DMS79 treated with DMSO at 0.1 percent for 48 hours (cell line): ENCODE measurements at places on chromosomes 4 and X.

DNA sequence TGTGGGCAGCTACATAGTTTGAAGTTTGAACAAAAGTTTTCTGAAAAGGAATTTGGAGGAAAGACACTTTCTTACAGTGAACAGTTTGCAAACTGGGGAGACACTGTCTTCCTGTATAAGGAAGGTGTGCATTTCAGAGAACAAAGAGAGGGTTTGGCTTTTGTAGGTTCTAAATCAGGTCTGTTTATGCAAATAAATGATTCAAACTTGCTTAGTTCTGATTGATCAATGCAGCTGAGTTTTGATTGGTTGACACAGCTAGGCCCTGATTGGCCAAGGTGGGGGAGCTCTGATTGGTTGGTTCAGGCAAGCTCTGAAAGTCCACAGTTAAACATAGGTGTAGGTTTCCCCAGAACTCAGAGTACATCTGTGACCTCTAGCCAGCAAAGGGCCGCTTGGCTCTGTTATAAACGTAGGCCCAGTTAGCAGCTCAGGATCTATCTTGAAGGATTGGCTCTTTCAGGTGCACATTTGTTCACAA lies 63.0 kb upstream of the ENPP6 start:
- no peak for DNase-seq

GRCh38 chr4:41644288-41644914 lies 104.1 kb downstream of the PHOX2B start:
- DNase-seq, result no peak

DNA sequence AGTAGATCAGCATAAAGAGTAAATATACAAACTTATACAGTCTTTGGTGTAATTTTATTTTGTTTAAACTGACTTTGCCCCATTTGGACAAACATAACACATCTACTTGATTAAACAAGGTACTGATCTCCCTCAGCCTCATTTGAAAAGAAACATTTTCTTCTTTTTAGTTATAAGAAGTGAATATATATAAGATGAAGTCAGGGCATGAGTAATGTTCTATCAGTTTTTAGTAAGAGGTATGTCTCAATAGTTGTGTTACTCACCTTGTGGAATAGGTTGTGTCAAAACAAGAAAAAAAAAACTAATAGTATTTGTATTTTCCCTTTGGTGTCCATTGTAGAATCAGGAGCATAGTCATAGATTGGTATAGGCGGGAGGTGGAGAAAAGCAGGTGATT lies 327.4 kb downstream of the RPA4 start:
- no peak for DNase-seq

- DNase-seq, result no peak
These were observed 42.4 kb downstream of the HTR2C start for GRCh38 chrX:114626323-114626722.

DNA sequence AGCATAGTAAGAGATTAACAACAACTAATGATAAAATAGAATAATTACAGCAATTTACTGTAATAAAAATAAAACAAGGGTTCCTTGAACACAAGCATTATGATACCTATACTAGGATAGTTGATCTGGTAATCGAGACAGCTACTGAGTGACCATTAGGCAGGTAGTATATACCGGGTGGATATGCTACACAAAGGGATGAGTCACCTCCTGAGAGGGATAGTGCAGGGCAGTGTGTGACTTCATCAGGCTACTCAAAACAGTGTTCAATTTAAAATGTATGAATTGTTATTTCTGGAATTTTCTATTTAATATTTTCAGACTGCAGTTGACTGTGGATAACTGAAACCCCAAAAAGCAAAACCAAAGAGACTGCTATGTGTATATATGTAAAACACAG lies 9.7 kb upstream of the ANTXR2 start:
- no peak for DNase-seq

GRCh38 chrX:130413415-130413814 lies 11.6 kb downstream of the RBMX2 start:
- no peak for DNase-seq

- no peak for DNase-seq
These were observed 78.9 kb upstream of the FAM9C start for GRCh38 chrX:13123247-13123856.

DNA sequence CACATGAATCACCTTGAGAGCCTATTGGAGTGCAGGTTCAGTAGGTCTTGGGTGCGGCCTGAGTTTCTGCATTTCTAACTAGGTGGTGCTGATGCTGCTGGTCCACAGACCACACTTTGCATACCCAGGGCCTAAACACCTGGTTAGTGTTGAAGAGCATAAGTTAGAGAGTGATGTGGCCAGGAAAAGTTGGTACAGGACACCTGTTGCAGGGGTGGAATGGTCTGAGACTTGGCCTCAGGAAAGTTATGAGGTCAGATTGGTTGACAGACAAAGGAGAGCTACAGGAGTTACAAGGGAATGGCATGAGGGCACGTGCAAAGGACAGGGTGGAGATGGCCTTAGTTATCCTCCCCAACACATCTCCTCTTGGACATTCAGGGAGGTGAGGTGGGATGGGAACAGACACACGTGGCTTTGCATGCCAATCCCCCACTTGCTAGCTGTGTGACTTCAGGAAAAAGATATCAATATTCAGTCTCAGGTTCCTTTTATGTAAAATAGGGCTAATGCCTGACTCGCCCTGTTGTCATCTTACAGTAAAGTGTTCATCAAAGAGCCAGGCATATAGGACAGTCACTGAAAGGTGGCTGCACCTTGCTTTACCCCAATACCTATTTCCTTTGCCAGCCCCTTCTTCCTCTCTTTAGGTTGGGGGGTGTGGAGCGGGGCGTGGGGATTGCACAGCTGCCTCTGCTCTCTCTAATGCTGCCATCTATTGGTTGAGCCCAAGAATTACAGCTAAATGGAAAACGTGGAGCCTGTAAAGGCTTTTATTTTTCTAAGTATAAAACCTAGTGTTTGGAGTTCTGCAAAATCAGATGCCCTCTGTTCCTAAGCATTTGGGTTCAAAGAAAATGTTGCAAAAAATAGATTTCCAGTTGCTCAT lies 47.5 kb downstream of the ATG4A start:
- DNase-seq, result no peak

DNA sequence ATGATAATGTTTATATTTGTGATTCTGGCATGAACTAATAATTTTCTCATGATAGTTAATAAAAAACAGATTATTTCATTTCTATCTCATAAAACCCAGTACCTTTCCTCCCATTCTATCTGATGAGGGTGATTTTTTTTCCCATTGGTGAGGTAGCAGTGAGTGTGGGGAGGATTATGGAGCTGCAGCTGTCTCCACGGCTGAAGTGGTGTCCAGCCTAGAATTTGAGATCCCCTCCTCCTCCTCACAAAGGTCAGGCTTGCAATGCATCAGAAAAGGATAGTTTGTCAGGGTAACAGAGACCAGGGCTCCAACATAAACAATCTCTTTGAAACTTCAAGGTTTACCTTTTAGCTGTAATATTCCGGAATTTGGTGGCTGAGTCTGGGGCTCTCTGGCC lies 60.9 kb downstream of the C4orf51 start:
- no peak for DNase-seq

DNA sequence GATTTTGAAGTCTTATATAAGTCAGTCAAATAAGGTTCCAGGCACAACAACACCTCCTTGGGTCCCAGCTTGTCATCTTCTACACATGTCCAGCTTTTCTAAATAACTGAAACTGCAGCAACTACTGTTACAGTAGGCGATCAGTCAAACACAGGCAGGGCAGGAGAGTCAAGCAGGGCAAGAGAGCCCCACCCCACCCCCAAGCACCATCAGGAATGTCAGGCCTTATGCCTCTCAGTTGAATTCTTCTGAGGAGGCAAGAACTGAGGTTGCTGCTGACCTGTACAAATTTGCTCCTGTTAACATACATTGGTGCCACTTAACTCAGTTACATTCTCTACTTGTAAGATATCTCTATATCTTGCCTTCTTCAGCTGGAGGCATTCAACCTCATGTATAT lies 608.8 kb upstream of the PCDH10 start:
- DNase-seq, result no peak

GRCh38 chr4:37882665-37883296 lies 8.1 kb upstream of the TBC1D1 start:
- no peak for DNase-seq

- no peak for DNase-seq
These were observed 1132.3 kb upstream of the PCDH10 start for GRCh38 chr4:132016703-132017350.

DNA sequence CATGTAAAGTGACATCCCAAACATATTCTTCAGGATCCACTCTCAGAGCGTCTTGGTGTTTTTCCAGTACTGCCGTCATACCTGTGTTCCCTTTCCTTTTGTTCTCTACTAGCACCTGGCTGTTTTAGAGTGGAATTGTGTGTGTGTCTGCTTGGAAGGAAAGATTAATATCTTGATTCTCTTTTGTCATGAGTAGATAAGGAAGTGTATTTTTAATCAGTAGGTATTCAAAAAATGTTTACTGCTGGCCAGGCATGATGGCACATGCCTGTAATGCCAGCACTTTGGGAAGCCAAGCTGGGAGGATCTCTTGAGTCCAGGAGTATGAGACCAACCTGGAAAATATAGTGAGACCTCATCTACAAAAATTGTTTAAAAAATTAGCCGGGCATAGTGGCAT lies 198.8 kb downstream of the CBR4 start:
- DNase-seq, result no peak

GRCh38 chr4:112288455-112288854 lies 2.8 kb upstream of the TIFA start:
- no peak for DNase-seq

DNA sequence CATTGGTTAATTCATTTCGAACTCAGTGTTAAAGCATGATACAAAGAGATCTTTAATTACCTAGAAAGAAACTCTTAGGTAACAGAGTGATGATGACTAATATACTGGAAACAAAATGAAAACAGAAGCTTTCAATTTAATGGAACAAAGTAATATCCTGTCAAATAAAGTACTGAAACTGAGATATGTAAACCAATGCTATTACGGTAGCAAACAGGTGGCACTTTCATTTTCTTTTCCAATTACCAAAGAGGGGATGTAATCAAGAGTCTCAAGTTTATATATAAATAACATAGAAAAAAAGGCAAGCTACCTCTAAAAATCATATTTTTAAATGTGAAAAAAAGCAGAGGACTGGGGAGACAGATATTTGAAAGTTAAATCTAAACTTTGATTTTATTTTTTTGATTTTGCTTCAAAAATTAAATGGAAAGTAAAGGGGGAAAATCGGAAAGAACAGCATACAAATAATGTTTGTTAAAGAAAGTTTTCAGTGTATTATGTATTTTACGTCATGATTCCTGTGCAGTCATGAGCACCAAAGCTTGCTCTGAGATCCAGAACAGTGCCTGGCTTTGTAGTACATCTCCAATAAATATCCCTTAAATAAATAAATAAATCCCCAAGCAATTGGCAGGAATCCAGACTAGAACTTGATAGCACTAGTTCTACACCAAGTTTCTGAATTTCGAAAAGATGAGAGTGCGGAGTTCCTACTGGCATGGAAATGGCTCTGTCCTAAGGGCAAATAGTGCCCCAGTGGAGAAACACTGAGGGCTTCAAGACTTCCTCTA lies 25.0 kb upstream of the RAPGEF2 start:
- DNase-seq, result no peak

DNA sequence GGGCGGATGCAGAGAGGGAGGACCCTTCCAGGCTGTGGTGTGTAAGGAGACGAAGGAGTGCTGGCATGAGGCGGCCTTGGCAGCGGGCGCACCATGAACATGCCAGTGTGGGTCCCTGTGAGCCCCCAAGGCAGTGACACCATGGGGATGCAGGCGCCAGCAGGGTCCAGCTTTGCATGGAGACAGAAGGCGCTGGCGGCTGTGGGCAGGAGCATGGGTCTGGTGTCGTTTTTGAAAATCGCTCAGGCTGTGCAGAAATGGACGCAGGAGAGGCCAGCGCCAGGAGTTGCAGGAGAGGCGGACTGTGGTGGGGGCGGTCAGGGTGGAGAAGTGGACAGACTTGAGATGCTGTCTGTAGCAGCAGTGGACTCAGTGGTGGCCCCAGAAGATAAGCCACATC lies 56.1 kb downstream of the PCGF3 start:
- DNase-seq, result no peak

- no peak for DNase-seq
These were observed 60.4 kb downstream of the CAMK2D start for GRCh38 chr4:113701169-113701568.

DNA sequence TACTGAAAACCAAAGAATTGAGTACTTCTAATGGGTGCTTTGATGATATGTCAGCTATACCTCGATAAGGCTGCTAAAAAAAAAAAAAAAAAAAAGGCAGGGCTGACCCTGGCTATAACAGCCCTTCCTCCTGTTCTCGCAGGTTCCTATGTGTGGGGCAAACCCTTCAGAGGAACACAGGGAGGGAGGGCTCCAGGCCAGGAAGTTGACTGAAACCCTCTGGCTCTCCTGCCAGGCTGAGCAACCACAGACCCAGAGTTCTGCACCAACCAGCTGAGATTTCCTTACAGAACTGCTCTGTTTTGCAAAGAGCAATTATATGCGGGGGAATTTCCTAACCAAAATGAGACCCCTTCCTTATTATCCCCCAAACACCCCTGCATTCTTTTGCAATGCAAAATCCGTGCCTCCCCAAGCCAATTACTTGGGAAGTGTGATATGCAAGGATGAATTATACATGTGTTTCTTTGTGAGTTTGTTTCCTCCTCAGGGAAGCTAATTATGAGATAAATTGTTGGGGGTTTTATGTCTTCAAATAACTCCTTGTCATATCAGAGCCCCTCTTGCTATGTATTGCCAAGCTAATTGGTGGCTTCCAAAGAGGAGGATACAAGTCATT lies 45.6 kb downstream of the PDHA1 start:
- no peak for DNase-seq

GRCh38 chr4:42845586-42845985 lies 46.9 kb upstream of the GRXCR1 start:
- DNase-seq, result no peak
